ENCODE measurements at places on chromosomes 11 and 22.

- no peak for DNase-seq
Observed at GRCh38 chr22:49274754-49275380, 552.8 kb downstream of the BRD1 start.

GRCh38 chr11:67495234-67496005 is 9.7 kb downstream of the PITPNM1 start:
- DNase-seq, result no peak

DNA sequence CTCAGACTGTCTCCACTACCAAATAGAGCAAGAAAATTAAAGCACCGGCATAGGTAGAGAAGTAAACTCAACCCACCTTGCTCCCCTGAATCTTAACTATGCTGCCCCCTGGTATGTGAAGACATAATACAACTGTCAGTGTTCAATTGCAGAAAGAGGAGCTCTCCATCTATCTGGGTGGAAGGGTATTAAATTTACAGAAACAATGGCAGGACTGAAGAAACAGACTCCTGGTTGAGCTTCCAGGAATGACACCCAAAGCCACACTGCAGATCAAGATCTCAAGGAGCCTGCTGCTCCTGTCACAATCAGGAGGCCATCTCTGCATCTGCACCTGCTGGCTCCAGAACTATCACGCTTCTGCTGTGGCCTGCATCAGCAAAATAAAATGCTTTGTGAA is 132.1 kb upstream of the BMAL1 start:
- DNase-seq, result no peak

DNA sequence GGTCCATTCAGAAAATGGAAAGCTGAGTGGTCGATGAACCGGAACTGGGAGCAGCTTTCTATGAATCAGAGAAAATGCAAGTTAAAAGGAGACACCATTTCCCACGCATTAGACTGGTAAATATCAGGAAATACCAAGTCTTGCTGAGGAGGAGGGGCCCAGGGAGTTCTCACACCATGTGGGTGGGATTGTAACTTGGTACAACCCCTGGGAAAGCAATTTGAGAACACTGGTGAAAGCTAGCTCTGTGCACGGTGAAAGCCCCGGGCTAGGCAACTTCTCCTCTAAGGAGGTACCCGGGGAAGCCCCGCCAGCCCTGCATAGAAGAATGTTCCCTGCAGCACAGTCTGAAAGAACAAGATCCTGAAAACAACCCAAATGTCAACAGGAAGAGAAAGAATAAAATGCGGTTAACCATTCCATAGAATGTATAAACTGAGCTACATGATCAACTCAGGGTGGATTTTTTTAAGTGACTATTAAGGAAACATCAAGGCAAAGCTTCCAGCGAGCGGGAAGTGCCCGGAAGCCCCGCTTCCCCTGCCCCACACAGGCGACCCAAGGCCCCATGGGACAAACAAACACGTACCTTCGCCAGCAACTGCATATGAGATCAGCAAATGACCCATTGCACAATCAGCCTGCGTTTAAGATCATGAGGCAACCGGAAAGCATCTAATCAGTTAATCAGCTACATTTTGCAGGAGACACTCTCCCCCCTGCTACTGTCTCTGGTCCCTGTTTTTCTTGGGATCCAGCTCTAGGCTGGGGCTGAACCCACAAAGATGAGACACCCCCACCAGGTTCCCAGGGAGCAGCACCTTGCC is 11.3 kb downstream of the SHANK2 start:
- DNase-seq, result peak; percentile 84

- DNase-seq, result no peak
Observed at GRCh38 chr11:19350160-19350559, 109.4 kb upstream of the E2F8 start.

- DNase-seq, result no peak
Observed at GRCh38 chr11:68099474-68100405, 21.4 kb downstream of the CHKA start.

GRCh38 chr11:13214276-13214675 is 63.3 kb upstream of the BMAL1 start:
- DNase-seq, result no peak

DNA sequence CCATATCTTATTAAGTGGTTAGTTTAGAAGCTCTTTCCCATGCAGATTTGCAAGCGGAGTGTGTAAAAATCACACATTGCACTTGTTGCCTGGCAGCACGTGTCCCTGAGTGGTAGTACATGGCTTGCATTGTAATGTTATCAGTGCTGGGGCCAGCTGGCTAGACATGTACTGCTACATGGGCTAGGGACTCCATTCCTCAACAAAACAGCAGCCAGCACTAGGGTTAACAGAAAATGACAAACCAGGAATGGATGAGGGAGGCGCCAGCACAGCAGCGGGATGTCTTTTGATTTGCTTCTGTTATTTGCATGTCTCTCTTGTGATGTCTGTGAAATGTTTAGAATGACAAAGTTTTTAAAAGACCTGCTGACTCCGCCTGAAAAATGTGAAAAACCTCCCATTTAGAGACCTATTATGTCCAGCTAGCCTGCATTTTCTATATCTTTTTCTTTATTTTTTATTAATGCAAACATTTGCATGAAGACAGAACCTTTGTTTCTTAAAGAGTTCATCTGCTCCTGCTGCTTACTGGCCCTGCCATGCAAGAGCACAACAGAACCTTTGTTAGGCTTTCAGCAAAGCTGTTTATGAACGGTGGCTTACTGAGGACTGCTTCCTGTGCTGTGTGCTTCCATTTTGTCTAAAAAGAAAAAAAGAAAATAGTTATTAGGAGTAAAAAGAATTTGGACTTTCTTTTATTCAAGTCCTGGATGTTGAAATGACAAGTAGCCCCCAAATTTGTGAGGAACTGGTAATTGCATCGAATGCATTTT is 40.7 kb downstream of the CSTPP1 start:
- no peak for DNase-seq

All from vagina (tissue), 2 donors.